ENCODE measurements at places on chromosomes 2 and 18.

DNA sequence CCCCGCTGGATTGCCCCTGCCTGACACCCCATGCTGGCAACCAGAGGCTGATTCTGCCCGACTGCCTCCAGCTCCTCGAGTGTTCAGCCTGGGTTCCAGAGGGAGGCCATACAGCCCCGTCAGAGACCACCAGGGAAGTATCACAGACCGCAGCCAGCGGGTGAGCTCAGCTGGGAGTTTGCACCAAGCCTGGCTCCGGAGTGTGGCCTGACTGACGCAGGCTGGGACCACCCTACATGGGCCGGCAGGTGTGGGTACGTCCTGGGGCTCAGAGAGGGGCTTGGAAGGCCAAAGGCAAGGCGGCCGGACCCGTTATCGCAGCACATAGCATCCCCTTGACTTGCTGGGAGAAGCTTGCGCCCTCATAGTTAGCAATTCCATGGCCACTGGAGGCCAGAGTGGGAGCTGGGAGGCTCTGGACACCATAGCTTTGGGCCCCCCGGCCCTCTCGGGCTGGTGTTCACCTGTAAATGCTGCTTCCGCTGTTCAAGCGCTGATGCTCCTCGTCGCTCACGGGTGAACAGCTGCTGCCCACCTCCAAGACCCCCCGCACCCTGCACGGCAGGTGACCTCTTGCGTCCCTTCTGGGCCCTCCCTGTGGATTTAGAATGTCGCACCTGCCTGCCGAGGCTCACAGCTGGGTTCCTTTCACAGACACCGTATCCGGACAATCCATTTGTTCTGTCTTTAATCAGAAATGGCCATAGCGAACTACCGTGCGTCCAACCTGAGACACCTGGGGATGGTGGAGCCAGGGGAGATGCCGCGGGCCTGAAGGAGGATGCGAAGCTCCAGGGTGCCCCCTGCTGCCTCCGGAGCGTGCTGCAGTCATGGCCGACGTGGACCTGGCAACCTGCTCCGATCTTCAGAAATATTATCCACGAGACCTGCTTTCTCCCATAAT, 31.2 kb upstream of the SLC66A3 start:
- peak; percentile 10 for DNase-seq

DNA sequence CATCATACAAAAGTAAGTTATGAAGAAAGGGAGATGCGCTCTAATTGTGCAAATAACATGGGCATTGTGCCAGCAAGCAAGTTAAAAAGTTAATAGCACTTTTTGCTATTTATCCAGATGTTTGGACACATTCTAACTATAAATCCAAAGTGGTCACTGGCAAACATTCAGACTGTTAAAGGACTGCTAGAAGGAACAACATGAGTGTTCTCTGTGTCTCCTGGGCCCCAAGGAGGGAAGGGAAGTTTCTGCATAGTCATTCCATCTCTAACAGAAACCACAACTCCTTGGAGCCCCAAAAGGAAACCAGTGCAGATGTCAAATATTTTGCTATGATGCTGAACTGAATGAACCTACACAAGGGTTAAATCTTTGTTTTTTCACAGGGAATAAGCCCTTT, 213.3 kb upstream of the HNRNPA3 start:
- peak; percentile 16 for DNase-seq

DNA sequence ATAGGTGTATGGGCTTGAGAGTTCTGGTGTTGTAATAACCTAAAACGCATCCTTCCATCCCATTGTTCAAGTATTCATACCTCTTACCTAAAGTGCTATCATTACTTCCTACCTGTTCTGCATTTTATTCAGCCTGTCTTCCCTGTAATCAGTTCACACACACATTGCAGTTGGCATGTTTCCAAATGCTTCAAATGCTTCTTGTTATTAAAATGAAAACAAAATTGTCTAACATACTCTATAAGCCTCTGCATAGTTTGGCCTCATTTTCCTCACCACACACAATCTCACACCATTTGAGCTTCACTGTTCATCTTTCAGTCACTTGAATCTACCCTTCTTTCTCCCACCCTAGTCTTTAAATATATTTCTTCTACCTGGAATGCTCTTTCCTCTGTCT, 1178.2 kb upstream of the NRXN1 start:
- no peak for DNase-seq

DNA sequence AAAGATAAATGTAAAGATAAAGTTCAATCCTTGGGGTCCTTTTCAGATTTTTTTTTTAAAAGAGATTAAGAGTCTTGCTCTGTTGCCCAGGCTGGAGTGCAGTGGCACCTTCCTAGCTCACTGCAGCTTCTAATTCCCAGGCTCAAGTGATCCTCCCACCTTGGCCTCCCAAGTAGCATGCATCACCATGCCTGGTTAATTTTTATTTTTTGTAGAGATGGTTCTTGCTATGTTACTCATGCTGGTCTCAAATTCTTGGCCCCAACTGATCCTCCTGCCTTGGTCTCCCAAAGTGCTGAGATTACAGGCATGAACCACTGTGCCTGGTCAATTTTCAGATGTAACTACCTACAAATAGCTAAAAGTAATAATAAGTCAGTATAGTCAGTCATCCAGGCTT, 21.1 kb downstream of the NFE2L2 start:
- no peak for DNase-seq

DNA sequence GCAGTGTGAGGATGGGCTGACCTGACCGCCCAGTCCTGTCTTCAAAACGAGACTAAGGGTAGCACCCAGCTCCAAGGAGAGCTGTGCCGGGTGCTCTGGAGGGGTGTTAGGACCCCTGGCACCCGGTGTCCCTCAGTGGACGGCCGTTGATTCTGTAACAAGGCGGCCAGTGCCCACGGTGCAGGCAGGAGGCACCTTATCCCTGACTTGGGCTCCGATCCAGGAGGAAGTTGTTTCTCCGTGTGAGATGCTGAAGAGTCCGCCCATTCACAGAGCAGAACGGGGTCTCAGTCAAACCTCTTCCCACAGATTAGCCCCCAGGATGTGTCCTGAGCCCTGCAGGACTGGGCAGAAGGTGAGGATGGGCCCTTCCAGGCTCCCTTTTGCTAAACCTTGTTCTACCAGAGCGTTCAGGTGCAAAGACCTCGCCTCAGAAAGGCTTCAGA, 123.0 kb downstream of the NFATC1 start:
- no peak for DNase-seq

- DNase-seq = no peak
Measured at GRCh38 chr2:149885468-149885867, 297.9 kb upstream of the MMADHC start.

DNA sequence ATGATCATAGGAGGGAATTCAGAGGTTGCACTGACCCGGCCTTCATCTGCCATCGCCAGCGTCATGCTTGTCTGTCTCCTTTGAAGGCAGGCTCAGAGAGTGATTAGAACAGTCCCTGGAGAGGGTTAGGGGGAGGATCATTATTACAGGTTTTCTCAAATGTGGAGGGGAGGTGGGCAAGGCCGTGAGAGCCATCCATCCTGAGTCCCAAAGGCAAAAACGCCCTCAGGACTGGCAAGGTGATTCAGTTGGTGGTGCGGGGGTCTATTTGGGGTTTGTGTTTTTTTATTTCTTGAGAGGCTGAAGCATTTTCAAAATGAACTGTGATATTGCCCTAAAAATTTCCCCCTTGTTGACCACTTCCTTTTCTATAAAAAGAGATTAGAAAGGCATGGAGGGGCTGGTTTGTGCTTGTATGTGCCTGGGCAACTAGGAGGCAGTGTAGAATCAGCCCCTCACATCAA, 39.3 kb upstream of the GYPC start:
- DNase-seq = no peak

- no peak for DNase-seq
Measured at GRCh38 chr2:190994148-190994547, 19.8 kb downstream of the STAT1 start.

GRCh38 chr18:23207191-23207955, 72.1 kb downstream of the CABLES1 start:
- DNase-seq = no peak

DNA sequence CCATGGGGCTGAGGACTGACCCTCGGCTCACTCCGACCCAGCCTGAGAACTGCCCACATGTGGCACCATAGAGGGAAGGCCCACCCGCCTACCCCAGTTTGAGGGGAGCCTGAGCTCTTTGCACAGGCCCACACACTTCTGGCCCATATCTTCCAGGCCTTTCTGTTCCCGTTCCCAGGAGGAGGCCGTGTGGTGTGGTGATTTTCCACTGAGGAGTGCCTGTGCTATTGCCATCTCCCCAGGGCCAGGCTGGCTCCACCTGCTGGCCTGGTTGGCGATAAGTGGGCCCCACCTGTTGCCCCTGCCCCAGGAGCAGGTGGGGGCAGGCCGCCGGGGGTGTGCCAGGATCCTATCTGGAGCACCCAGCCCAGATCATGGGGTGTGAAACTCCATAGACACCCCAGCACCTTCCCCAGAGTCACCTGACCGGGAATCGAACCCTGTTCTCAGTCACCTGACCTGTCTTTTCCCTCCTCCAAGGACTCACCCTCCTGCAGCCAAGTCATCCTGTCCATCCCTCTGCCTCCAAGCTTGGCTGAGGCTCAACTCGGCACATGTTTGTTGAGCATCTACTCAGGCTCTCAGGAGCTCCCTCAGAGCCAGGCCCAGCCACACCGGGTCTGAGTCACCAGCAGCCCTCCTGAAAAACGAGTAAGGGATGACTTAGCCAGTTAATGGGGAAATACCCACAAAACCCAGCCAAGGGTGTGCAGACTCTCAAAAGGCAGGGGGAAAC, 120.1 kb downstream of the CYP26B1 start:
- DNase-seq = no peak

- DNase-seq = no peak
Measured at GRCh38 chr18:46482831-46483230, 174.2 kb downstream of the LOXHD1 start.

DNA sequence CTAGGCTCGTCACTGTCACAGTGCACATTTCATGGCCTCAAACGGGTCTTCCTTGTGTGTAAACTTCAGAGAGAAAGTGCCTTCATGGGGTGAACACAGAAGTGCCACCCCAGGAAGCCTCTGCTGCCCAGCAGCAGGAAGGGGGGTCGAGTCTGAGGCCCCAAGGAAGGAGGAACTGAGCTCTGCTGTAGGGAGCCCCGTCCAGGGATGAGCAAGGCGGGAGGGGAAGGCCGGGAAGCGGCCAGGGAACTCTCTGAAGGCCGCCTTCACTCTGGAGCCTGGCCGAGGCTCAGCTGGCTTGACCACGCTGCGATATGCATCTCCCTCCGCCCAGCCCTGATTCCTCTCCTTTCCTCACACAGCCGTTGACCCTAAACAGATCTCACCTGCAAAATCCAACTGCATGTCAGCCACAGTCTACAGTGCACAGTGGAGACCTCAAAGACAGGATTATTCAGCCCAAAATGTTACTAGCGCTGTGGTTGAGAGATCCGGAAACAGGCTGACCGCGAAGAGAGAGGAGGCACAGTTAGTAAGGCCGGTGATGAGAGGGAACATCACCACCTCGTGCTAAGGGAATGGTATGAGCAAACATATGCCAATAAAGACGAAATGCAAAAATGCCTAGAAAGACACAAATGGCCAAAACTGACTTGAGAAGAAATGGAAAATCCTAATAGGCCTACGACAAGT, 34.2 kb upstream of the CTDP1 start:
- DNase-seq = no peak

GRCh38 chr18:35130236-35130635, 89.0 kb downstream of the MAPRE2 start:
- no peak for DNase-seq

Measured in fibroblast of the conjunctiva (primary cell).